ENCODE measurements at places on chromosomes 13 and 19.

DNA sequence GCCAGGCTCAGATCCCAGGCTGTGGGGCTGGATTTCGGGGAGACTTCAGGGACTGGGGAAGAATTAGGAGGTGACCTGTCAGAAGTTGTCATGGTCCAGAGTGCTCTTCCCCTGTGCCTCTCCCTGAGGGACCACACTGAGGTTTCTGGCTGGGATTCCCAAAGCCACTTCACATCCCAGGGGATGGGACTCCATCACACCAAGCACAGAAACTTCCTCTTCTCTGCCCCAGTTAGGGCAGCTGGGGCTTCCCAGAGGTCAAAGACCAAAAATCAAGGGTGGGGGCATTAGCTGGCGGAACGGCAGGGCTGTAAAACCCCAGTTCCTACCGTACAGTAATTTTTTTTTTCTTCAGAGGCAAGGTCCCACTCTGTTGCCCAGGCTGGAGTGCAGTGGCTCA lies 7.4 kb downstream of the FCER2 start:
- no peak for DNase-seq

DNA sequence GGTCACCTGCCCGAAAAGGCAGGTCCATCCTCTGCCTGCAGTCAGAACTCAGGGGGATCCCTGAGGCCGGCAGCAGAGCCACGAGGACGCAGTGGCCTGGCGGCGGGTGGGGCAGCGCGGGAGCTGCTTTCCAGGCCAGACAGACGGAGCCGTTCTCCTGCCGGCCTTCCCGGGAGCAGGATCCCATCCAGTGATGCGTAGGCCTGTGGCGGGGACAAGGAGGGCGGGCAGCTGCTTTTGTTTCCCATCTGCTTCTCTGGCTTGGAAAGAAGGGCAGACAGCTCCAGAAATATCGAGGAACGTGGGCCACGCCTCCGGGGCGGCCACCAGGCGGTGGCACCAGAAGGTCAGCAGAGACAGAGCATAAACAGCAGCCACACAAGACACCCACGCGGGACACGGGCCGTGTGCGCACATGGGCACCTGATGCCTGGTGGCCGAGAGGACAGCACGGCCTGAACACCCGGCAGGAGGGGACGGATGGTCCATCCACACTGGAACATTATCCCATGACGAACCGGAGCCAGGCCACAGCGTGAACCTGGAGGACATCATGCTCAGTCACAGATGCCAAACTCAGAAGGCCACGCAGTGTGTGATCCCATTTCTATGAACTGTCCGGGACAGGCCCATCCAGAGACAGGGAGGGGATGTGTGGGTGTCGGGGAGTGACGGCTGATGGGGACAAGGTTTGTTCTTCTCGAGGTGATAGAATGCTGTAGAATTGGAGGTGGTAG lies 13.9 kb upstream of the MKNK2 start:
- no peak for DNase-seq

DNA sequence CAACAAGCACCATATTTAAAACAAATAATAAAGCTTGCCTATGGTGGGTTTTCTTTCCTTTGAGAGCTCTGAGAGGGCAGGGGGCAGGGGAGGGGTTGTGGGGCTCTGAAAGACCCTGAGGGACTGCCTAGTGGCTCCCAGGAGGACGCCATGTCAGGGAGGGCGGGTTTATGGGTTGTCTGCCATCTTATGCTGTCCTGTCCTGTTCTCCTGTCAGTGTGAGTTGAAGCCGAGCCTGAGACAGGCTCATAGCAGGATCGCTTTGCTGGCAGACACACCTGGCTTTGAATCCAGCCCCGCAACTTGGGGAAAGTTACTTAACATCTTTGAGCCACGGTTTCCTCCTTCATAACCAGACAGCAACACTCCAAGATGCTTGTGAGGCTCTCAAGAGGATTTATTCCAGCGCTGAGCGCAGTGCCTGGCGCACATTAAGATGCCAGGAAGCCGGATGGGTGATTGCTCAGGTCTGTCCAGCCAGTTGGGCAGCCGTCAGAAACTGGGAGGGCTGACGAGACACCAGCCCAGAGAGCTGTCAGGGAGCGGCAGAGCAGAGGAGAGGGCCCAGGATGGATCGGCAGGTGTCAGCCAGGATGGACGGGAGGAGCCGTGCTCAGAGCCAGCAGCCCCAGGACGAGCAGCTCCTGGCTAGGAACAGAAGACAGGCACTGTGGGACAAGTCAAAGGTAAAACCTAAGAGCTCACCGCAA lies 36.8 kb upstream of the C1QTNF9 start:
- no peak for DNase-seq

- DNase-seq = no peak
Observed at GRCh38 chr19:38070573-38070972, 153.4 kb downstream of the DPF1 start.

- no peak for DNase-seq
Observed at GRCh38 chr13:99553033-99553432, 51.8 kb downstream of the TM9SF2 start.

GRCh38 chr13:95137096-95137495 lies 164.2 kb downstream of the ABCC4 start:
- DNase-seq = no peak

- no peak for DNase-seq
Observed at GRCh38 chr19:2982561-2982960, 5.2 kb downstream of the TLE6 start.

GRCh38 chr19:41705393-41706174 lies 2.8 kb upstream of the CEACAM5 start:
- DNase-seq = no peak

DNA sequence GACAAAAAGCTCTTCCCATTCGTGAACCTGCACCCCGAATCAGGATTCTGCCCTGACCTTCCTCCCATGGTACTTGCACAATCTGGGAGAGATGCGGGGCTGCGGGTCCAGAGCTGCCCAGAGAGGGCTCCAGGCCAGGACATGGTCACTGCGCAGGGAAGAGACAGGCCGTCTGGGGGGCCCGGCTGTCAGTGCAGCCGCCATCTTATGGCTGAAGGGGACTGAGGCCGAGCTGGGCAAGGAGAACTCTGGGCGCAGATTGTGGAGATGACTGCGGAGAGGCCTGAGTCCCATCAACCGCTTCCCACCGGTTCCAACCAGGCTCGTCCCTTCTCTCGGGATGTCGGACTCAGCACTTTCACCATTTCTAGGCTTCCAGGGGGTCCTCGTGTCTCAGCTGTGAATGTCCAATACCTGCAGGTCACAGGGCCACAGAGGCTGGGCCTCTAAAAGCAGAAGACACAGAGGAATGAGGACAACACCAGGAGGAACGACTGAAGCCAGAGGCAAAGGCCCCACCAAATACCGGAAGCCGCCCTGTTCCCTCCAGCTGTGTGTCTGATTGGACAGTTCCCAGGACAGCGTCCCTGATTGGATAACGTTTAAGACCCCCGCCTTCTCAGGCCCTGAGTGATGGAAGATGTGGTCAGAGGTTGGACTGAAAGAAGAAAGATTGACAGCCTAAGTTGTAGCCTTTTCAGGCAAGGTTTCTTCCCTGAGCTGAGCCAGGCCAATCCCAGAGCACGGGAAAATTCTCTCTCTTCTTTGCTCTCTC lies 117.1 kb upstream of the ZNF91 start:
- DNase-seq = no peak

DNA sequence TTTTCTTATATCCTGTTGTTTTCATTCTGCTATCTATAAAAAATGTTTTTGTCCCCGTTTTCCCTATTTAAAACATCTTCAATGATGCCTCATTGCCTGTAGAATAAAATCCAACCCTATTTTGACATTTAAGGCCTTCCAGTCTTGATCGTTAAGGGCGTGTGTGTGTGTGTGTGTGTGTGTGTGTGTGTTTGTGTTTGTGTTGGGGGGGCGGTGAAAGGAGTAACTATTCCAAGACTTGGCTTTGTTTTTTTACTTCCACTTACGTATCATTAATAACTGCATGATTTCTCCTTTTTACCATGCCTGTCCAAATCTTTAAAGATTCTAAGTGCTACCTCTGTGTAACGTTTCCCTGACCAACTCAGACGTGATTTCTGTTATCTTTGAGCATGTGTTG lies 784 bp downstream of the PIBF1 start:
- no peak for DNase-seq

DNA sequence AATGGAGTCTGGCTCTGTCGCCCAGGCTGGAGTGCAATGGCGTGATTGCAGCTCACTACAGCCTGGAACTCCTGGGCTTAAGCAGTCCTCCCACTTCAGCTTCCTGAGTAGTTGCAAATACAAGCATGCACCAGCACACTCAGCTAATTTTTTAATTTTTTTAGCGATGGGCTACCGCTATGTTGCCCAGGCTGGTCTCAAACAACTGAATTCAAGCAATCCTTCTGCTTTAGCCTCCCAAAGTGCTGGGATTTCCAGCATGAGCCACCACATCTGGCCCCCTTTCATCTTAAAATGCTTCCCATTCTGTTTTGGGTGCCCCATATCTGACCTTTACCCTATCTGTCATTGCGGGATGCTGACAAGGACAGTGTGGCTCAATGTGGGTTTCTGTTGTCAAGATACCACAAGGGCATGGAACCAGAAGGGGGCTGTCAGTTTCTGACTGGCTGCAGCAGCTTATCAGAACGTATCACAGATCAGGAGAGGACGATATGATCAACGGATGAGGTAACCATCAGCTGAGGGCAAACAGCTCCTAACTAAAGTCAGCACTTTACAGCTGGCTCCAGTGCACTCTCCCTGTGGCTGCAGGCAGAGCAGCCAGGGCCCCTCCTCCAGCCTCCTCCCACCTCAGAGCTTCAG lies 32.4 kb downstream of the GPR42 start:
- DNase-seq = peak; percentile 52

- DNase-seq = no peak
Observed at GRCh38 chr13:50797091-50797490, 46.4 kb downstream of the DLEU7 start.

GRCh38 chr13:112575675-112576074 lies 12.3 kb downstream of the TUBGCP3 start:
- no peak for DNase-seq

DNA sequence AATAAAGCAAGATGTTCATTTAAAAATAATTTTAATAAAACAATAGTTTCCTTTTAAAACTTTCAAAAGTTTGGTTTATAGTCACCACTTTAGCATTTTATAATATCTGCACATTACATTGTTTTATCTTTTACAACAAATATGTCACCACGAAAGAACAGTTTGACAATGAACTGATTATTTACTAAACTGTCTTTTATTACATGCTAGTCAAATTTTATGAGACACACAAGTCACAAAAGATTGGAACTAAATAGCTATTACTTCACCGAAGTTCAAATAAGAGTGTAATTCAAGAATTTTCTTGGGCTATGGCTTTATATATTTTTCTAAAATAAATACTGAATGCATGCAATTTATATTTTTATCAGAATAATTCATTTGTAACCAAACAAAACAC lies 57.5 kb upstream of the EEF1AKMT1 start:
- DNase-seq = no peak

DNA sequence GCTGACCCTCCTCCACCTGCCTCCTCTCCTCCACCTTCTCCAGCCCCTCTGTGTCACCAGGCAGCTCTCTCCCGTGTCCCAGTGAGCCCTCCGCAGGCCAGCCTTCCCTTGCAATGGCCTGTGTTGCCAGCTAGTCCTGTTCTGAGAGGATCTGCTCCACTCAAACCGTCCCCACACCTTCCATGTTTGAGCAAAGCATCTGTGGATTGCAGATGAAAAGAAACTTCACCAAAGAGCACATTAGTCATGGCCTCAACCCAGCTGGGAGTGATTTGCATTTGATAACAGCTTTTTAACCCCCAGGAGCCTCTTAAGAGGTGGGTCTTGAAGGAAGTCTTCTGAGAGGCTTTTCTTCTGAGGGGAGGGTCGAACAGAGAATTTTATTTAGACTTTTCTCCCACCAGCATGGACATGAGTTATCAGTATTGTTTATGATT lies 72.8 kb downstream of the COL4A2 start:
- DNase-seq = no peak

DNA sequence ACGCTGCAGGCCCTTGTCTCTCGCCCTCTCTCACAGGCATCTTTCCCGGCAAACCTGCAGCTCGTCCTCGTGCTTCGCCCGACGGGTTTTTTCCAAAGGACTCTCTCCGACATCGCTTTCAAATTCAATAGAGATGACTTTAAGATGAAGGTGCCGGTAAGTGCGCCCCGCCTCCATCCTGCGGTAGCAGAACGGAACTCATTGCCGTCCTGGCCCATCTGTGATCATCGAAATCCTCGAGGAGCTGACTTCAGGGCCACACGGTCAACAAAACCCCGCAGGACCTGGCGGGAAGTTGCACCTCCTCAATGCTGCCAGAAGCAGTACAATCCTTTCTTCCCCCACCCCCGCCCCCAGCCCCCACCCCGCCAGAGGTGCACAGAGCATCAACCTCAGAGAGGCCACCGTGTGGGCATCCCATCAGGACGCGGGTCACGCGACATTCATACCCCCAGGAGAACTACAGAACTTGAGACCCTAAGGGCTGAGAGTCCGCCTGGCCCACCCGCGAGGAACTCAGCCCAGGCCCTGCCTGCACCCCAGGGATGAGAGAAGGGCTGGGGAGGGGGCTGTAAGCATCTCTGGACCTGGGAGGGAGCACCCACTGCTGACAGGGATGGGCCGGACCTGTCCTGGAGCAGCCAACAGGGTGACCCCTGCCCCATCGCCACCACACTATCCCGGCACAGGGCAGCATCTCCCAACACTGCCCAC lies 44.9 kb upstream of the F7 start:
- no peak for DNase-seq

- no peak for DNase-seq
Observed at GRCh38 chr19:40524133-40524549, 52.5 kb upstream of the SHKBP1 start.

DNA sequence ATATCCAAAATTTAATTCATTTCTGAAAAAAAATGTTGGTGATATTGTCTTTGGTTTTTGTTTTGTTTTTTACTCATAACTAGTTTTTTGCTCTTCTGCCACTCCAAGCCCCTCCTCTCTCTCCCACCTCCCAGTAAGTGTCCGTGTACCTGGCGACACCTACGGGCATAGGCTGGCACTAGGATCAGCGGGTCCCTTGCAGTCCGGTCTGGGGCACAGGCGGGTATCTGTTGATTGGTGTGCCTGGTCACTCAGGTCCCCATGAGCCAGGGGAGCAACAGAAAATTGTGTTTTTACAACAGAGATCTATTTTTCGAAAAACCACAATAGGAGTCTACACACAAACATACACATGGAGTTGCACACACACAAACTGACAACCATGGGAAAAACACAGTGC lies 104.8 kb downstream of the ZIC5 start:
- no peak for DNase-seq

GRCh38 chr19:38606131-38606530 lies 11.6 kb downstream of the MAP4K1 start:
- DNase-seq = no peak

GRCh38 chr13:102869948-102870676 lies 24.3 kb downstream of the ERCC5 start:
- no peak for DNase-seq

DNA sequence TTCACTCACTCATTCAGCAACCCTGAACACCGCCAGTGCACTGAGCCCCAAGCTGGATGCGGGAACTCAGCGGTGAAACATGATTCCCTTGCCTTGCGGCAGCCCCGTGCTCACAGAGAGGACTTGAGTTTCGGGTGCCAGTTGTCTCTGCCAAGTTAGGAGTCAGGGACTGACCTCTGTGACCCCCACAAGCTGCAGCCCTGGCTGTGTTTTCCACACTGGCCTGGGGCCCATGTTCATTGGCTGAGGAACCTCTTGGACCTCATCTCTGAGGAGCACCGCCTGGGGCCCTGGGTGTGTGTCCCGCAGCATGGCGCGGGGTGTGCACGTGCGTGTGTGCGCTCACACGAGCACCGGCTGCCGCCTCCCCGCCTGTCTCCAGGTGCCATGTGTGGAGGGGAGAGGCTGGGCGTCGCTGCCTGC lies 31.0 kb downstream of the CAPN12 start:
- DNase-seq = no peak
